ENCODE measurements at places on chromosomes 11 and 22.

DNA sequence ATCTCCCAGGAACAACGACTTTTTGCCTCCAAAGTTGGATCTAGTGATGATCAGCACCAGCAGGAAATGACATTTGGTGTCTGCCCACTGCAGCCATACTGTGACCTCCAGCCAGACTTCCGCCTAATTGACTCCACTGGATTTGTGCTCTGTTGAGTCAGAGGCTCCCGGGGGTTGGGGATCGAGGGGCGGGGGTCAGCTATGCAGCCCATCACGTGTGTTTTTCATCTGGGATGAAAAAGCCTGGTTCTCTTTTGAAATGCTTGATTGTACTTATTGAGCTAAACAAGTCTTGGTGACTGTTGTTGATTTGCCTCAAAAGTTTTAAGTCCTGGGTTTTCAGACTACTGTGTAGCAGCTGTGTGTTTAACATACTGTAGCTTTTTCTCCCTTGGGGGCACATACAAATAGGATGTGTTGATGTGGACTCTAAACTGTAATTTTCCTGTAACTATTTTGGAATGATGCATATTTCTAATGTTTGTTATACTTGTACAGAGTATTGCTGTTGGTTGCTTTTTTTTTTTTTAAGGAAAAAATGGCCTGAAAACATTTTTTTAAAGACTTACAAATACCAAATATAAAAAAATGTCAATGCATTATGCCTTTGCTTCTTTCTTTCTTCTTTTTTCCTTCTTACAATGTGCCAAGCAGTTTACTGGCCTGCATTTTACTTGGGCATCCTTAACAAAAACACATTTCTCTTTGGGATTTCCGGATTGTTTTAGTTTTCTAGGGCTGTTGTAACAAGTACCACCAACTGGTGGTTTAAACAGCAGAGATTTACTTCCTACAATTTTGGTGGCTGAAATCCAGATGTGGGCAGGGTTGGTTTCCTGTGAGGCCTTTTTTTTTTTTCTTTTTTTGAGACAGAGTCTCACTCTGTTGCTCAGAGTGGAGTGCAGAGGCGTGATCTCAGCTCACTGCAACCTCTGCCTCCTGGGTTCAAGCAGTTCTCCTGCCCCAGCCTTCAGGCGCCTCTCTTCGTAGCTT lies 46.1 kb upstream of the OR4B1 start:
- no peak overlapping the region for H3K4me3 ChIP-seq
- H3K27ac ChIP-seq, result no peak overlapping the region
- peaks cover 7% of the 10 kb centered on the region for H3K4me1 ChIP-seq
- H3K36me3 ChIP-seq, result peaks cover 17% of the 10 kb centered on the region

DNA sequence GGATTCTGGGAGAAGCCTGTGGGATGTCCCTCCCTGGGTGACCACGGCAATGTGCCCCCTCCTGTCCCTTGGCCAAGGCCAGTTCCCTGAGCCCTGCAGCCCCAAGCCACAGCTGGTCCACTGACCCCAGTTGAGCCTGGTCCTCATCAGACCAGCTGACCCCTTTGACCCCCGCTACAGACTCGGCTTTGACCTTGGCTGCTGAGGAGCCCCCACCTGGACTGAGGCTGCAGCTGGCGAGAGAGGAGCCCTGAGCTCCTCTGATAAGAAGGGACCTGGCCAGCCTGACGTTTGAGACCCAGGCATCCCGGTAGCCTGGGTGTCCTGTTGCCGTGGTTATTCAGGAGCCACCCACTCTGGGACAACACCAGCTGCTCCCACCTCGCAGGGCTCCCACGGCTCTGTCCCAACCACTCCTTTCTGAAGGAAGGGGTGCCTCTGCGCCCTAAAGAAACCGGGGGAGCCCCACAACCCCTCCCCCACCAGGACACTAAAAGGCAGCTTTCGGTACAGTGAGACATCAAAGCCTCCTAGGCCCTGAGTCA lies 3.0 kb downstream of the ASCL2 start:
- H3K36me3 ChIP-seq, result no peaks in the 10 kb centered on the region
- no peak overlapping the region for H3K27ac ChIP-seq
- H3K4me1 ChIP-seq, result peaks cover 28% of the 10 kb centered on the region
- no peak for DNase-seq

DNA sequence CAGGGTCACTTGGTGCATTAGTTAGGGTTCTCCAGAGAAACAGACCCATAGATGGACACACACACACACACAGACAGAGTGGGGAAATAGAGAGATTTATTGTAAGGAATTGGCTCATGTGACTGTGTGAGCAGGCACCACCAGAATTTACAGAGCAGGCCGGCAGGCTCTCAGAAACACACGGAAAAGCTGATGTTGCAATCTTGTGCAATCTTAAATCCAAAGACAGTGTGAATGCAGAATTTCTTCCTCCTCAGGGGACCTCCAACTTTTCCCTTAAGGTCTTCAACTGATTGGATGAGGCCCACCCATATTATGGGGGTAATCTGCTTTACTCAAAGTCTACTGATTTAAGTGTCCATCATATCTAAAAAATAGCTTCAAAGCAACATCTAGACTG lies 49.8 kb downstream of the APIP start:
- no peak for DNase-seq
- H3K27ac ChIP-seq, result no peak overlapping the region
- no peaks in the 10 kb centered on the region for H3K27me3 ChIP-seq
- H3K4me3 ChIP-seq, result no peak overlapping the region

DNA sequence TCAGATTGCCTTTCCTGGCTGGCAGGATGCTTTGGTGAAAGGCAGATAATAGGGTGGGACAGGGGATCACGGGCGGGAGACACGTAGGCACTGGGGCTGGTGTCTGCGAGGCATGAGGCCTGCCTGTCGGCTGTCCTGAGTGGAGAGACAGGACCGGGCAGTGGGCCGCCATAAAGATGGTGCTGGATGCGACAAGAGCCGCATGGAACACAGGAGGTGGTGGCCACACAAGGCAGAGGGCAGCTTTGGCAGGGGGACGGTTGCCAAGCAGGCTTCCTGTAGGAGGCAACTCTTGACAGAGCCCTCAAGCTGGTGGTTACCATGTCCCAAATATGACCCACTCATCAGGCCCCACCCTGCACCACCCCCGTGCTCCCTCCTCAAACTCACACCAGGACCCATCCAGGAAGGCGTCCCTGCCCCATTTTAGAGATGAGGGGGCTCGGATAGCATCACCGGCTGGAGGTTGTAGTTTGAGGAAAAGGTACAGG lies 4.9 kb upstream of the PPARA start:
- H3K27ac ChIP-seq, result no peak overlapping the region
- no peaks in the 10 kb centered on the region for H3K27me3 ChIP-seq
- peaks cover 12% of the 10 kb centered on the region for H3K4me1 ChIP-seq
- no peaks in the 10 kb centered on the region for H3K36me3 ChIP-seq

GRCh38 chr22:35039625-35040024 lies 26.3 kb upstream of the ISX start:
- no peak overlapping the region for H3K27ac ChIP-seq
- no peak overlapping the region for H3K4me3 ChIP-seq
- no peaks in the 10 kb centered on the region for H3K4me1 ChIP-seq
- DNase-seq, result no peak
- H3K36me3 ChIP-seq, result no peaks in the 10 kb centered on the region

Measured in thyroid gland (tissue), 4 donors.